Ammon's horn (tissue), 1 donor: ENCODE measurements at places on chromosomes 1 and 21.
A peak's percentile ranks its signal among the peaks of the same experiment; 100 is the strongest.

DNA sequence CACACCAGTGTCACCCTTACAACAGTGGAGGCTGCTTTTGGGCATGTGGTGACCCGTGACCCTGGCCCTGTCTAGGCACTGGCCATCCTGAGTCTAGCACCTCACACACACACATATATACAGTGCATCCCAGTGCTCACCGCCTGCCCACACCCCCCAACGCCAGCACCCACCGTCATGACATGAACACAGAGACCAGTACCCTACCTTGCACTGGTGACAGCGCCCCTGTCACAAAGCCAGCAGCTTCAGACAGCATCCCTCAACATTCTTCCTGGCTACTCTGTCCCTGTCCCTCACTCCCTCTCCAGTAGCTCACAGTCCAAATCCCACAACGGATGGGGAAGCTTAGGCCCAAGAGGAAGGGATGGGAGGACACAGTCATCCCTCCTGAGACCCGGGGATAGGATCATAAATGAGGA is 27.1 kb downstream of the AHDC1 start:
- DNase-seq, result no peak

- no peak for DNase-seq
Measured at GRCh38 chr1:88976235-88976634, 16.2 kb downstream of the KYAT3 start.

DNA sequence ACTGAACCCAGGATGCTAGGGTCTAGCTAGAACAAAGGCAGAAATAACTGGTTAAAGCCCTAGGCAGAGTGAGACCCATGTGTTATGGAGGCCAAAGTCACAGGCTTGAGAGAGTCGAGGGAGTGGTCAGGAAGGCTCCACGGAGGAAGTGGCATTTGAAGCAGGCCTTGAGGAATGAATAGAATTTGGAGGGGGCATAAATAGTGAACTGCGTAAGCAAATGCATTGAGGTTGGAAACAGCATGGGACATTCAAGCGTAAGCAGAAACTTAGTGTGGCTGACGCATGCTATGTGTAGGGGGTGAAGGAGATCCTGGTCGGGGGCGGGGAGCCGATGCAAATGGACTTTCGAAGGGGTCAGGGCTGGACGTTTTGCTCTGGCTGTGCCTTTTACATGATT is 11.5 kb downstream of the AZIN2 start:
- DNase-seq, result no peak

DNA sequence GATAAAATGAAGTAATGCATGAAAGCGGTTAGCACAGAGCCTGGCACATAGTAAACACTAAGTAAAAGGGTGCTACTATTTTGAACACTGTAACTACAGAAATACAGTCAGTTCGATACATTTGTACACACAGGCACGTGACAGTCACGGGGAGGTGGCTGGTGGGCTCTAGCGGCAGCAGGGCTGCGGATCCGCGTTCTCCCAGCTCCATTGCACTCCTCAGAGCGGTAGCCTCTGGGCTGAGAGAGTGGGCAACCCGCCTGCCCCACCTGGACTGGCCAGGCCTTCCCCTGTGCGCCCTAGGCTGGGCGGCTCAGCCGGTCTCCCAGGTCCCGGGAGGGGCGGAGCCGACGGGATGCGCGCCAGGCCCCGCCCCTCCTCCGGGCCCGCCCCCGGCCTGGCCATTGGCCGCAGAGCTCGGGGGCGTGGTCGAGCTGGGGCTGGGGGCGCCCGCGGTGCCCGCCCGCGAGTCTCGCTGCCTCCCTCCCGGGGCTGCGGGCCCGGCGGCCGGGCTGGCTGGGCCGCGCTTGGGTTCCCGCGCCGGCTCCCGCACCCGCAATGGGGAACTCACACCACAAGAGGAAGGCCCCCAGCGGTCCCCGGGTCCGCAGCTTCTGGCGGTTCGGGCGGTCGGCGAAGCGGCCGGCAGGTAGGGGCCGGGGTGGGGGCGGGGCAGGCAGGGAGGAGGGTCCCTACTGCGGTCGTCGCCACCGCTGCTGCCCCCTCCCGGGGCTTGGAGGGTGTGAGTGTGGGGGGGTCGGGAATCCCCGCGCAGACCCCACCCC is 51.2 kb upstream of the SYNC start:
- DNase-seq, result peak; percentile 69

DNA sequence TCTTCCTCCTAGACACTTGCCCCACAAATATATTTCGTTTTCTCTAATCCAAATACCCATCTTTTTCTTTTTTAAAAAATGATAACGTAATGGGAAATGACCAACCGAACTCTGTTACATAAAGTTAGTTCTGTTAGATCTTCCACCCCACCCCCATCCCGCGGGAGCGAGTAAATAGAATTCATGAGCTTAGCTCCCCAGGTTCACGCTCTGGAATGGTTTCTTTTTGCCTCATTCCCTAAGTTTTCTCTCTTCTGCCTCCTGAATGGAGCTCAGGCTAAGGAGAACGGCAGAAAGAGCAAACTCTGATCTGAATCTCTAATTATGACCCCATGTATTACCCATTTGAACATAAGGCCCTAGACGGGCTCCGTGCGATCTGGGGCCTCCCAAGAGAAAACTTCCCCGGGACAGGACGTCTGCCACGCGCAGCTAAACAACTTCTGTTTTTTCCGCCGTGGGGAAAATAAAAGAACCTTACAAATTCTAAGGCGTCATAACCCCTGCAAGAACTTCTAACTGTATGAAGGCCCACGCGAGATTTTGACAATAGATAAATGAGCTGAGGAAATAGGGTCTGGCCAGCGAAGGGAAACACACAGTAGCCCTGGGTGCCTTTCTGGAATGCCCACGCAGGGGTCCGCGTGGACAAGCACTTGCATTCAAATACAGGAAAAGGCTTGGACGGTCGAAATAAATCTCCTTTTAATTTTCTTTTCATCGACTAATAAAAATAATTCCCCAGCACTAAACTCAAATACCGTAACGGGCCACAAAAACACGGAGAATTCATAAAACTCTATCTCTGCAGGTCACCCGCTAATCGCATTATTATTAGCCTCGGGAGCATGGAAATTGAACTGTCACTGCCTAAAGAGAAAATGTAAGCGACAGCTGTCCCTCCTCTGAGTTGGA is 2.2 kb downstream of the TBX15 start:
- DNase-seq, result no peak

DNA sequence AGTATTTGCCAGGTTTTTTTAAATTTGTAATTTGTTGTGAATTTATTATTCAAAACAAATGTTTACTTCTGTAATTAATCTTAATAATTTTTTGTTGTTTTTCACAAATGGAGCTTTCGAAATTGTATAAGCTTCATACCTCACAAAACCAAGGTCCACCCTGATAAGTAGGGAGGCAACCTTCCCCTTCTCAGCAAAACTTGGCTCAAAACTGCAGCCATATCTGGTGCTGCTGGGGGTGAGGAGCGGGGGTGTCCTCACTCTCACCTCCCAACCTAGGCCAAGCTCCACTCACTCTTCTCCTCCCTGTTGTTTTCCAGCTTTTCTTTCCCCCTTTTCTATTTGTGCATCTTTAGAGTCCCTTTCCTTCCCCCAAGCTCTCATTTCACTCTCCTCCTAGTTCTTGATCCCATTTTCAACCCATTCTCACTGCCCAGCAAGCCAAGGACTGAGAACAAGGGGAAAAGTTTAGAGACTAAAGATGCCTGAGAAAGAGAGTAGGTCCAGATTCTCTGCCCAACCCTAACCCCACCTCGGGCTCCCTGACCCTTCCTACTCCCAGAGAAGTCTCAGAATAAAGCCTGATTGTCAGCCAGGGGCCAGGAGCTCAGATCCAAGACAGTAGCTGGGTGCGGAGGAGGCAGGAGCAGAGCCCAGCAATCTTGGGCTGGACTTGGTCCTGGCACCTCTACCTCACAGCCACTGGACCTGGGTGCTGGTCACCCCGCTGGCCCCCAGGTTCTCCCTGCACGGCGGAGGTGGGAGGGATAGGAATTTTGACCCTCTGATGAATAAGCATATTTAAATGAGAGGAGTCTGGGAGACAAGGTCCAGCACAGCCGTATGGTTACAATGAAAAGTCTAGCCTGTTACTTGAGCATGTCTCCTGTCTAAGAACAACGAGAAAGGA is 8.3 kb upstream of the CFAP45 start:
- DNase-seq, result no peak

GRCh38 chr21:42601656-42602055 is 51.8 kb upstream of the PDE9A start:
- no peak for DNase-seq

DNA sequence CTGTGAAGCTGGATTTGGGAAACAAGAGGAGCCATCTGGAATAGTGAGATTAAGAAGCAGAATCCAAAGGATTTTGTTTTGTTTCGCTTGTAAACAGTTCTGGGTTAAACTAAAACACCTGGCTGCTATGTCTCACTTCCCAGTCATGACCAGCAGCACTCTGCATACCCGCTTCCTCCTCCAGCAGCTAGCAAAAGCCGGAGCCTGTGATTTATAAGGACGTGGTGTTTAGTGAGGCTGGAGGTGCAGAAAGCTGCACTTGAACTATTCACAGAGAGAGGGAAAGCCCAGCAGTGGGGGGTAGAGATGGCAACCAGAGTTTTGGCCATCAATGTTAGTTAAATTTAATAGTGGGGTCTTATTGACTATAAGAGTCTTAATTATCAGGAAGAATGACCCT is 240.2 kb downstream of the AJAP1 start:
- DNase-seq, result no peak

GRCh38 chr21:36104317-36105300 is 30.3 kb upstream of the CBR3 start:
- peak; percentile 74 for DNase-seq

DNA sequence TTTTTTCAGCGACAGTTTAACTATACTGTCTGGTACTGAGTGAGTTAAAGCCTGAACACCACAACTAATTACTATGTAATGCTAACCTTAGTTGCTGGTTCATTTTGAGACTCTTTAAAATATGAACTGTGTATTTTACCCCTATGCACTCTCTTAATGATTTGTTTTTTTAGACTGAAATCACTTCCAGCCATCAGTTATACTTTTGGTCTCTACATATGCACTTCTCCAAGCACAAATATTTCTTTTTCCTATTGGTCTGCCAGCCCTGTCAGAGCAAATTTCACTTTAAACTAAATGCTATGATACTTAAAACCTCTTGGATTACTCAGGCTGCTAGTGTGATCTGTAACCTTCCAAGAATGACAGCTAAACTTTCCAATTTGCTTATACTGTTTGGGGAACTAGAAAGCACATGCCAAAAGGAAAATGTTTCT is 38.1 kb upstream of the SCYL3 start:
- DNase-seq, result no peak

GRCh38 chr1:244092964-244093638 is 42.0 kb downstream of the ZBTB18 start:
- DNase-seq, result no peak

- DNase-seq, result no peak
Measured at GRCh38 chr1:67759692-67760029, 73.6 kb downstream of the GNG12 start.

DNA sequence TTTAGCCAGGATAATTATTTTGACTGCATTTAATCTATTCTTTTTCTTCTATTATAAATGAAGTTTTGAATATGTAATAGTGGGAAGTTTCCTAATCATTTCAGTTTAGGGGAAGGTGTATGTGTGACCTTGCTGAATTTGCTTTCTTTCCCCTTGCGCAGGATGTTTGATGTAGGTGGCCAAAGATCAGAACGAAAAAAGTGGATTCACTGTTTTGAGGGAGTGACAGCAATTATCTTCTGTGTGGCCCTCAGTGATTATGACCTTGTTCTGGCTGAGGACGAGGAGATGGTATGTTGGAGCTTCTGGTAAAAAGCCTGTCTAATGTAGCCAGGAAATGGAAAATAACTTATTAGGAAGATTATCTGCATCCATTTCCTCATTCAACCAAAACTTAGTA is 33.4 kb downstream of the GNAT2 start:
- DNase-seq, result no peak

GRCh38 chr21:17492415-17493168 is 20.3 kb upstream of the CXADR start:
- DNase-seq, result no peak

DNA sequence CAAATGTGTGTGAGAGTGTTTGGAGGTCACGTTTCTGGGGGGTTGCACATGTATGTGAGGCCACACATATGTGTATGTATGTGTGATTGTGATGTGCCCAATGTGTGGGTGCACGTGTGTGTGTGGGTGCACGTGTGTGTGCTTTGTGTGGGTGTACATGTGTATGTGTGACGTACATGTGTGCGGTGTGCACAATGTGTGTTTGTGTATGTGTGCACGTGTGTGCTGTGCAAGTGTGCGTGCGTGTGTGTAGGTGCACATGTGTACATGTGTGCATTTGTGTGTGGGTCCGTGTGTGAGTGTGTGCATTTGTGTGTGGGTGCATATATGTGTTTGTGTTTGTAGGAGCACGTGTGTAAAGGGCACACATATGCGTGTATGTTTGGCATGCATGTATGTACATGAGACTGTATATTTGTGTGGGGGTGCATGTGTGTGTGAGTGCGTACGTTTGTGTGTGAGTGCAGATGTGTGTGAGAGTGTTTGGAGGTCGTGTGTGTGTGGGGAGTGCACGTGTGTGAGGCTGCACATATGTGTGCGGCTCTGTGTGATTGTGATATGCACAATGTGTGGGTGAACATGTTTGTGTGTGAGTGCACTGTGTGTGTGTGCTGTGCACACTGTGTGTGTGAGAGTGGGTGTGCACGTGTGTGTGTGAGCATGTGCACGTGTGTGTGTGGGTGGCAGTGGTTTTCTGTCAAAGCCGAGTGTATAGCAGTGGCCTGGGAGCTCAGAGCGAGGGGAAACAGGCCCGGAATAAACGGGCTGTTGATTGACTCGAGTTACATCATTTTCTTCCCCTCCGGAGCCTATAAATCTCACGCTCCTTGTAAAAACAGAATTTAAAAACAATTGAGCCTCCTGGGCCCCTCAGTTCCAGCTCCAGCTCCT is 132.7 kb upstream of the ARHGEF16 start:
- DNase-seq, result no peak

GRCh38 chr1:212702672-212703071 is 3.0 kb upstream of the BATF3 start:
- DNase-seq, result no peak

GRCh38 chr21:16061194-16061593 is 331.4 kb downstream of the USP25 start:
- no peak for DNase-seq

DNA sequence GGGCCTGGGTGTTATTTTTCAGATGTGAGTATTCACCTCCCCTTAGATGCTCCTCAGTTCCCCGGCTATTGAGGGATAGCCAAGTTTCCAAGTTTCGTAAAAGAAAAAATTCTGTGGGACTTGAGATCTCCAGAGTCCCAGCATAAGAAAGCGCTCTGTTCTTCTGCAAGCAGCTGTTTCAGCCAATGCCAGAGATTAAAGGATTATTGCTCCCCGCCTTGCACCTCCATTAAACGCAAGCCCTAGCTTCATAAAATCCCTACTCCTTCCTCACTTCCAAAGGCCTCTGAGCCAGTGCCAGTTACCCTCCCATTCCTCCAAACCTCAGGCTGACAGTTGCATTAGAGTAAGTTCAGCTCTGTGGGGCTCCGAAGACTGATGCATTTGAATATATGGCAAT is 56.4 kb downstream of the CHIA start:
- no peak for DNase-seq

DNA sequence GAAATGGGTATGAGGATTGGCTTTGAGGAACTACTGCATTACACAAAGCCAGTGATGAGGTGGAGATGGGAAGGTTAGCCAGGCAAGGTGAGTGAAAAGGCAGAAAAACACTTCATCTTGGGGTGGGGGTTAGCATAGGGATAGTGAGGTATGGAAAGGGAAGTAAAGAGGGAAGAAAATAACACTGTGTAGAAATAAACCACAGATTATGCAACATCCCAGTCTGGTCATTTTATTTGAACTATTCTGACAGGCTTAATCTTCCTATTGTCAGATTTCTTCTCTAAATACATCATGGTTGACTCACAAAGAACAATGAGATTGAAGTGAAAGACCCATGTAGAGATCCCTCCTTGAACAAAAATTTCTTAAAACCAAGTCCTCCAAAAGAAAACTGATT is 640.2 kb downstream of the PTPRC start:
- no peak for DNase-seq
